ENCODE measurements at places on chromosomes 11 and 22. TPM values are rescaled to one million over a fixed set of nuclear protein-coding genes. Genes with fewer than 3 reads are reported as not detected.

GRCh38 chr22:23750367-23750713 is 572 bp downstream of the ZNF70 start:
- DNase-seq = no peak

PRR33 gene
- total RNA-seq = not detected

DNA sequence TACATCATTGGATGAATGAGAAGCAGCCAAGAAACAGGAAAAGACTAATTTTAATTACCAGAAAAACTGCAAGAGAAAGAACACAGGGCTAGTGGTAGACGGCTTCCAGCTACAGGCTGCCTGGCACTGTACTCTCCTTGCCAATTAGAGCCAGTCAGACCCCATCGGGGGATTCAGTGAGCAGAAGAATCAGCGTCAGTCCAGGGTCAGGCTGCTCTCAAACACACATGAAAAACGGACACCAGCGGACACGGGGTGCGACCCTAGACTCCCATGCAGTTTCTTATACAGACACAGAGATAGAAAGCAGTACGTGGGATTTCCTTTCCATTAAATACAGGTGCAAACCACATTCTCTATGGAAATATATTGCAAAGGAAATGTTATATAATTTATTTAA is 1.1 kb upstream of the CNTN5 start:
- no peak for DNase-seq

HBE1 gene
- total RNA-seq = 0.33 TPM

E2F8 gene
- not detected for total RNA-seq

CALCA gene
- not detected for total RNA-seq

- no peak for DNase-seq
Measured at GRCh38 chr11:88301488-88302140, 35.9 kb downstream of the CTSC start.
